Stimulated activated CD4-positive, alpha-beta T cell treated with anti-CD3 and anti-CD28 coated beads, Interleukin-4, amount 100 ng/mL, for 1 hour (primary cell): ENCODE measurements at places on chromosomes 12 and 14.

DNA sequence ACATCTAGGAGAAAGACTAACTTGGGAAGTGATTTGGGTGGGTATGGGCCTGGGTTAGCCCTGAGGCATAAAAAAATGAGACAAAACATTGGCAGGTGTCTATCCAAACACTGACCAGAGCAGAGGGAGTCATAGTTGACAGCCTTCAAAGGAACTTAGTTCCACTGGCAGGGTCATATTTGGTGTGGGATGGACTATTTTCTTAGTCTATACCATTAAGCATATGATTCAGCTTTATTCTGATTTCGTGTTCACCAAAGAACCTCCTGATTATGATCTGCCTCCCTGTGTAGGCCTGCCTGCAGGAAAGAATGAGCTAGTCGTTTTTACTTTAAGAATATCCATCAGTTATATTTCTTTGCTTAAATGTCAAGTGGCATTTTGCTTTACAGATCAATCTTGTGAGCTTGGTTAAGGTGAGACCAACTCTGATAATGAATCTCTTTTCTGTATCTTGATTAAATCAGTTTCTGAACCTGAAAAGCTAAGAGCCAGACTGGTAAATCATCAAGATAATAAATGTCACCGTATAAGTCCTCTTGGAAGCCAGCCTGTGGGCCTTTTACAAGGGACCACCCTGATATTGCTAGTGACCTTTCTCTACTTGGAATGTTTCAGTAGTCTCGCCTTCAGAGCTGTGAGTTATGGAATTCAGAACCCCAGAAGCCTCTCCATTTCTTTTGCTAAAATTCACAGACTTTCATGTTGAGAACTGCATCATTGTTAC is 182.9 kb downstream of the MON2 start:
- no peak for DNase-seq

GRCh38 chr12:14357486-14357885 is 8.0 kb upstream of the ATF7IP start:
- no peak for DNase-seq

DNA sequence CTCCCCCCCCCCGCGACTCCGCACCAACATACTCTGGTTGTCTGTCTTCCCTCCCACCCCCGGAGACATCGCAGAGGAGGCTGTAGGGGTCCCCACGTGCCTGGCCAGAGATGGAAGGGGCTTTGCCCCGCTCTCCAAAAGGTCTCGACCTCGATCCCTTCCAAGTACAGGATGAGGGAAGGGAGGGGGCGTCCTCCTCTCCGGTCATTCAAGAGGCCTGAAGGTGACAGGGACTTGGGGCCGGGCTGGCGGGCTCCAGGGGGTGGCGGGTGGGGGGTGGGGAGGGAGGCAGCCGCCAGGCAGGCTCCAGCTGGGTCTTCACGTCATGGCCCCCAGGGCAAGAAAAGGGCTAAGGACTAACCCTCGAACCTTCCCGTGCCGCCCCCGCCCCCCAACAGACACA is 15.1 kb downstream of the TBX3 start:
- DNase-seq: no peak

DNA sequence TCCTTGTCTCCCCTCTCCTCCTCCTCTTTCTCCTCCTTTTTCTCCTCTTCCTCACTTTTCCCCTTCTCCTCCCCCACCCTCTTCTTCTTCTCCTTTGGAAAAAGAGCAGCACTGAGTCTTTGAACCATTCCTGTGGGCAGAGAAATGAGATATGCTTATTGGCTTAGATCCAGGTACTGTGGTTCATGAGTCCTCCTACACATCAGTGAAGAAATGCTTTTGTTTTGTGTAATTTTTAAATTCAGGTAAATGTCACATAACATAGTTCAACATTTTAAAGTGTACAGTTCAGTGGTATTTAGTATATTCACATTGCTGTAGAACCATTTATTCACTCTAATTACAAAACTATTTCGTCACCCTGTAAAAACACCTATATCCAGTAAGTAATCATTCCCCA is 402.1 kb downstream of the AACS start:
- DNase-seq: no peak

DNA sequence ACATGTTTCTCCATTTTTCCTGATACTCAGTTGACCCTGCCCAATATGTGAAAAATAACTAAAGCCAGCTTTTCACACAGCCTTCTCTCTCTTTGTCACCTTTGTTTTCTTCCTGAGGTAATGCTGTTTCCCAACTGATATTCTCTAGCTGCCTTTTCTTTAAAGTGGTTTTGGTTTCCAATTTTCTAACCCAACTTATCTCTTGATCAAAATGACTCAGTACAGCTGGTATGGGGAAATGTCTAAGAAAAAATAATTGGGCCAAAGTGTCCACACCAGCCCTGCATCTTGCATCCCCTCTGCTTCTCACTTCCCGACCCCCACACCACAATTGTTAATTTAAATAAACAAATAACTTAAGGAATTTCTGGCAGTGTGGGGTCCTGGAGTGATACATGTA is 193.8 kb downstream of the SYT1 start:
- DNase-seq: no peak

DNA sequence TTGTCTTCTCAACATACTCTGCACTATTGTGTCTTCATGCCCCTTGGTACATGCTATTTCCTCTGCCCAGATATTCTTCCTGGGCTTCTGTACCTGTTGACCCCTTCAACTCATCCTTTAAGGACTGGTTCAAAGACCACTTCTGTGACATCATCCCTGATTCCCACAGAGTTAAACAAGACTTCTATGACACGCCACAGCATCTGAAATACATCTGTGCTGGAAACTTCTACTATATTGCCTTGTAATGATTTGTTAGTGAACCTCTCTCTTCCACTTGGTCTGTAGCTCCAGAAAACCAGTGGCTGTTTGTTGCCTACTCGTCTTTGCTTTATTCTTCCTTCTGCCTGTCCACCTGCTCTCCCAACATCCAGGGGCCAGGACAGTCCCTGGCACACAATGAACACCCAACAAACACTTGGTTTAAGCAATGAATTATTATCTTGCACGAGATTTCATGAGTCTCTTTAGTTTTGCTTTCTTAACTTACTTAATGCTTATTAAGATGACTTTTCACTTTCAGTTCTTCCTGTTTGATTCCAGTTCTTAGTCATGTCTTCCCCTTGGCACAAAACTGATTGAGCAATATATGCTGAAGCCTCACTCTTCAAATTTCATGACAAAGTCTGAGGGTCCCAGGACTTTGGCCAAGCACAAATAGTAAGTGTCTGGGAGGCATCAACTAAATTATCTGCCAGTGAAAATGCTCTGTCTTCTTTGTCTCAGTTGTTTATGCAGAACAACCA is 485.9 kb downstream of the APAF1 start:
- DNase-seq: no peak

DNA sequence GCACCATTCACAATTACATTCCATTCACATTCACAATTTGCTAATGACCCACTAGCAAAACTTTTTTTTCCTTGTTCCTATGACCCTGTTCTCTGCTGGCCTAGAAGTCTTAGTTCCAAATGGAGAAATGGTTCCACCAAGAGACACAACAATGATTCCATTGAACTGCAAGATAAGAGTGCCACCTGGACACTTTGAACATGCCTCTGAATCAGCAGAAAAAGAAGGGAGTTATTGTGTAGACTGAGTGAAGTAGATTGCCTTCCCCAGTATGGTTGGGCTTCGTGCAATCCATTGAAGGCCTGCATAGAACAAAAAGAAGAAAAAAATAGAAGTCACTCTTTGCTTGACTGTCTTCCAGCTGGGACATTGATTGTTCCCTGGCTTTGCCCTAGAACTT is 133.8 kb upstream of the PMCH start:
- no peak for DNase-seq

DNA sequence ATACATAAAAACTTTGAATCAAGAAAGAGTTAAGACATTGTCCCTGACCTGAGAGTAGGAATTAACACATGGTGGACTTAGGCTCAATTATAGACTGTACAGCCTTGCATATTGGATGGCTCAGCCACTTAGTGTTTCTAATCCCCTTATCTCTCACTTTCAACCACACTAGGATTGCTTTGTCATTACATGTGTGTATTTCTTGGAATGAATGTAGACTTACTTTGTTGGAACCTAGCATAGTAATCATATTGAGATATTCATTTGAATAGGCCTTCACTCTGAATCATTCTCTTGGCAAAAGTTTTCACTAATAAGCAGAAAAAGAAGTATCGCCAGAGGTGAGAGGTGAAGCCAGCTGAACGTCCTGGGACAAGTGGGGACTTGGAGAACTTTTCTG is 1973.9 kb upstream of the FLRT2 start:
- DNase-seq: no peak

- DNase-seq: no peak
These were observed 47.6 kb upstream of the ZFP36L1 start for GRCh38 chr14:68840454-68840853.

- DNase-seq: peak; percentile 76
These were observed 820 bp downstream of the BICDL1 start for GRCh38 chr12:119989731-119990381.

DNA sequence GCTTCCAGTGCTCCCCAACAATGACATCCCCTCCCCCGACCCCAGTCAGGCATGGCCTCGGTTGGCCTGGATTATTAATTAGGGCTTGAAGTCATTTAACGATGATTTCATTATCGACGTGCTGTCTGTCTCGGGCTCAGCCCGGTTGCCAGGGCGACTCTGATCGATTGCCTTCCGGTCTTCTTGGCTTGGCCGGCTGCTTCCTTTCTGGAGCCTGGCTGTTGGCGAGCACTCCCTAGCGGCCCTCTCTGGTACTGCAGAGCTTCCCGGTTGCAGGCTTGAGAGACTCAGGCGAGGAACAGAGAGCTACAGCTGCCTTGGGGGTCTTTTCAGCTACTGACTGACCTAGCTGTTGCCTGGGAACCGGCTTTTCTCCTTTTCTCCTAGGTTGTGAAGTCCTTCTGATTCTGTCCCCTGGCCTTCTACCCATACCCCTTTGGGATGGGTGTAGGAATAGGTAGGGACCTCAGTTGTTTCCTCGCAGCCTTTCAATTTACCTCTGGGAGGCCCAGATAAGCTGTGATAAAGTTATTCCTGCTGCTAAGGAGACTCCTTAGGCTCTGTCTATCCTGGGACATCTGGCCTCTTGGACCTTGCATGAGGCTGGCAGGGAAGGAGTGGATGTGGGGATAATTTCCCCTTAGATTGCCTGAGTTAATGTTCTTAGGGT is 5.5 kb upstream of the CISTR start:
- peak; percentile 83 for DNase-seq

GRCh38 chr12:14281539-14281938 is 83.9 kb upstream of the ATF7IP start:
- DNase-seq: no peak

- no peak for DNase-seq
These were observed 181.0 kb downstream of the MON2 start for GRCh38 chr12:62647586-62647985.

- DNase-seq: no peak
These were observed 19.5 kb downstream of the FBXL14 start for GRCh38 chr12:1574865-1575259.

DNA sequence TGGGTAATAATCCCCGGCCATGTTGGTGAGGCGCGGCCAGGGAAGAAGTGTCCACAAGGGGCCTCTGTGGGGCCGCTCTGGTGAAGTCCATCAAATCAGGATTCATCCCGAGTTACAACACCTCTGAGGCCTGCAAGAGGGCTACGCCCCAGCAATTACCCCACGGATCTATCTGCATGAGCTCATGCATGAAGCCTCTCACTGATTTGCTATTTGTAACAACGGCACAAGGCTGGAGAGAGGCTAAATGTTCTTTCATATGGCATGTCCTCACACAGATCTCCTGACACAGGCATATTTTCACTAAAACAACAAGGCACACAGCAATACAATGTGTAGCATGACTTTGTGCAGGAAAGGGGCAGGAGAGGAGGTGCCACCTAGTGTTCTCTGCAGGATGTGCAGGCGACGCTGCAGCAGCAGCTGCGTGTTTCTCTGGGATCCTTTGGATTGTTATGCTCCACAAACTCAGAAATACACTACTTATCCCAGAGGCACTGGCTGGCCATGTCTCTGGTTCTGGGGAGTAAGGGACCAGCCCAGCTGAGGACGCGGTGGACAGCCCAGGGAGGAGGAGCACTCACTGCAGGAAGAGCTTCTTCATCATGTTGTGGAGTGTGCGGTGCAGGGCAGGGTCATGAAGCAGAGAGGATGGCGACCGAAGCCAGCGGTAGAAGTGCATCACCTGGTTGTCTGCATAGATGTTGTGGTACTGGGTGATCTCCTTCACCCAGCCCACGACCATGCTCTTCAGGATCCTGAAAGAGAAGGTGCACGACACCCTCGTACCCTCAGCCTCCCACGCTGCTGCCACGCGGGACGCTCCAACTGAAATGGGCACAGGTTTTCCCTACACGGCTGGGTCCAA is 20.2 kb downstream of the P2RX2 start:
- DNase-seq: no peak

DNA sequence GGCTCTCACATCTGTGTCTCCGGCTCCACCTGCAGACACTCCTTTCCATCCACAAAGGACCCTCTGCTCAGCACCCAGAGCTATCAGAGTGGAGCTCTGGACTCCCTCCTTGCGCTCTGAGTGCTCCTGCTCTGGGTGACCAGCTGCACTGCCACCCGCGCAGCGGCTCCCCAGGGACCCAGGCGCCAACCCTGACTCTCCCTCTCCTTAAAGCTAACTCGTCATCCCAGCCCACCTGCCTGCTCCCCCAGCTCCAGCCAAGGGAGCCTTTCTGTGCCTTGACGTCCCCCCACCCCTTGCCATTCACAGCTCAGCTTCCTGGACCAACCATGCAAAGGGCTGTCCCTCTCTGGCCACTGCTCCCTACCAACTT is 99.0 kb downstream of the SETD3 start:
- DNase-seq: no peak

DNA sequence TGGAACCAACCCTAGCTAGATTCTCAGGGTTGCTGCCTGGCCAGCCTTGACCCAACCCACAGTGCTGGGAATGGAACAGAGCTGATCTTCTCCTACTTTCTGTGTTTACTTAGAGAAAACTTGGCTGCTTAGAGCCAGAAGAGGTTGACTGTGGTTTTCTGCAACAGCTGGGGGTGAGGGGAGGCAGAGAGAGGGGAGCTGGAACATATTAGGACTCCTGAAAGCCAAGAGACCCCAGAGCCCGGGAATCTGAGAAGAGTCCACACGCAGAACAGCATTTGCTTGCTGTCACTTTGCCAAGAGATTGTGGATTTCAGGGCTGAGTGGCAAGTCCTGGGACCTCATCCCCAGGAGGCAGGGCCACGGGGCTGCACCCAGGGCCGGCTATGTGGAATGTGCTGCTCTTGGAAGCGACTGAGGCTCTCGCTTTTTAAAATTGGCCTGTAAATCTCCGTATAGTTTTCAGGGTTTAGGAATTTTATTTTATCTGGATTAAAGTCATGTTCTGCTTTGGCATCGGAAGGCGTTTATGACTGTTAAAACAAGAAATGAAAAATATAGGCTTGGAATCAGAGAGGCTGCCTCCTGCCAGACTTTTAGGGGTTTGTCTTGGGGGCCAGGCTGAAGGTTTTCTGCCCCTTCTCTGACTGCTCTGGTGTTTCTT is 22.3 kb upstream of the MED13L start:
- DNase-seq: no peak
